ENCODE measurements at places on chromosomes 1 and 21.

GRCh38 chr1:177333936-177334595 lies 163.3 kb downstream of the BRINP2 start:
- DNase-seq = no peak

- no peak for DNase-seq
Measured at GRCh38 chr1:118918940-118919259, 69.2 kb downstream of the TBX15 start.

DNA sequence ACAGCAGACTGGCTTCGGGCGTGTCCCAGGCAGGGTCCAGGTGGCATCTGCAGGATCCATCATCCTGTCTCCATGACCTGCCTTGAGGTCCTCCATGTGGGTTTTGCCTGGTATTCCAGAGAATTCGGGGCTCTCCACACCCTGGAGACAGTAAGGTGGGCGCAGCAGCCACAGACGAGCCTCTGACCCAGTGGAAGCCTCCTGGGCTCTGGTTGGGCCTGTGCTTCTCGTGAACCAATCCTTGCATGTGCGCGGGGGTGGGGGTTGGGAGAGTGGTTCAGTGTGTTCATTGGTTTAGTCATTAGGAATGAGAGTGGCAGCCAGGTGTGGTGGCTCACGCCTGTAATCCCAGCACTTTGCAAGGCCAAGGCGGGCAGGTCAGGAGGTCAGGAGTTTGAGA lies 32.1 kb upstream of the TNFRSF1B start:
- no peak for DNase-seq

DNA sequence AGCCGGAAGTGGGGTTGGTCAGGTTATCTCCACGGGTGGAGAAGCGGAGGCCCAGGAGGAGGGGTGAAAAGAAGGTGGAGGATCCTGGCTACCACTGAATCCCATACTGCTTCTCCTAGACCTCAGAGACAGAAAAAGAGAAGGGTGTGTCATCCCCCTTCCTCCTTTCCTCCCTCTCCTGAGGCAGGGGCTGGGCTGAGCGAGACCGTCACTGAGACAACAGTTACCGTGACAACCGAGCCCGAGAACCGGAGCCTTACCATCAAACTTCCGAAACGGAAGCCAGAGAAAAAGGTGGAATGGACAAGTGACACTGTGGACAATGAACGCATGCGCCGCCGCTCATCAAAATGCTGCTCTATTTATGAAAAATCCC lies 42.1 kb upstream of the NBPF3 start:
- DNase-seq = peak; percentile 47

DNA sequence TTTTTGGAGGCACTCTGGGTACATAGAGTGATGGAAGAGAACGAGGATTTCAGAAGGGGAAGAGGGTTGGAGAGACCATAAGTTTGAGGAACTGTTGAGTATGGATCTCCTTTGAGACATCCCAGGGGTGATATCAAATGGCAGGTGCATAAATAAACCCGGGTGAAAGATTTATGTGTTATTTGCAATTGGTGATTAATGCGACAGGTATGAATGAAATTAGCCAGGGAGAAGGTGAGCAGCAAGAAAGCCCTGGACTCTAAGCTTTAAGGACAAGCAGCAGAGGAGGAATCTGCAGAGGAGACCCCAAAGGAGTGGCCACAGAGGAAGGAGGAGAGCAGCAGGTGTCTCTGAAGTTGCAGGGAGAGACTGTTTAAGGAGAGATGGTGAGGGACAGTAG lies 8.8 kb upstream of the REN start:
- DNase-seq = no peak

DNA sequence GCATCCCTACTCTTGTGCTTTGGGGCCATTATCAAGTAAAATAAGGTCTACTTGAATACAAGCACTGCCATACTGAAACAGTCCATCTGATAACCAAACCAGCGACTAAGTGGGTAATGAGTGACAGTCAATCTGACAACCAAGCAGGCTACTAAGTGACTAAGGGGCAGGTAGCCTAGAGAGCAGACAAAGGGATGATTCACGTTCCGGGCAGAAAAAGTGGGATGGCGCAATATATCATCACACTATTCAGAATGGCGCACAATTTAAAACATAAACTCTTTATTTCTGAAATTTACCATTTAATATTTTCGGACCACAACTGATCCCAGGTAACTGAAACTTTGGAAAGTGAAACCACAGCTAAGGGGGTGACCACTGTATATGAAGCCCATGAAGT lies 17.7 kb downstream of the NGF start:
- no peak for DNase-seq

DNA sequence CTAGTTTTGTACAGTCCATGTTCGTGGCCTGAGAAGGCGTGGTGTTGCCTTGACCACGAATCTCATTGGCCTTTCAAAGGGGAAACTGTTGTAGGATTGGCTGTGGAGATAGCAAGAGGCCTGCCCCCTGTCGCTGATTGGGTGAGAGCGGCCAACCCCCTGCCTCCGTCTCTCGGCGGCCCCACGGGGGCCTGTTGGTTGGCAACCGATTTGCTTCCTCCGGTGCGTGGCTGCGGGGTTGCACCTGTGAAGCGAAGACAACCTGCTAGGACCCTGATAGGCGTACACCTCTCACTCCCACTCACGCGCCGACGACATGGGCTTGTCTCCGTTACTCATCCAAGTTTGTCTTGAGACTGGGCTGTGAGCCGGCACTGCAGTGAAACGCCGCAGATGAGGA lies at the start of gene UBE2U:
Gene UBE2U (plus strand): TSS at position 204 of the 400 bp plus-strand sequence. CDS start 428 bp downstream, outside the sequence.
- no peak for DNase-seq

DNA sequence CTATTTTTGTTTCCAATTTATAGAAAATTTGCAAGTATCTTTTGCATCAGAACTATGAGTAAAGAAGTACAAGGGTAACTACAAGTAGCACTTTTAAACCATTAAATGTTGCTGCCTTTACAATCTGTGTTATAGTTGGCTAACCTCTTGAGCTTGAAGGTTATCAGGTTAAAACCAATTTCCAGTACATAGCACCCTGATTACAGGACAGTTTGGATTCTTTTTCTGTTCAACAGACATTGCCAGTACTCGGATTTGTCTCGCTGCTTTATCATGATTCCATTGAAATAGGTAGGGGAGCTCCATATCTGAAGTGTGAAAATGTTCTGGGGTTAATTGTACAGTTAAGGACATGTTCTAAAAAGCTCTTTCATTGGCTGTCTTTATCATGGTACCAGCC lies 40.0 kb downstream of the MIA3 start:
- DNase-seq = no peak

- no peak for DNase-seq
Measured at GRCh38 chr1:147292012-147292411, 49.5 kb downstream of the CHD1L start.

DNA sequence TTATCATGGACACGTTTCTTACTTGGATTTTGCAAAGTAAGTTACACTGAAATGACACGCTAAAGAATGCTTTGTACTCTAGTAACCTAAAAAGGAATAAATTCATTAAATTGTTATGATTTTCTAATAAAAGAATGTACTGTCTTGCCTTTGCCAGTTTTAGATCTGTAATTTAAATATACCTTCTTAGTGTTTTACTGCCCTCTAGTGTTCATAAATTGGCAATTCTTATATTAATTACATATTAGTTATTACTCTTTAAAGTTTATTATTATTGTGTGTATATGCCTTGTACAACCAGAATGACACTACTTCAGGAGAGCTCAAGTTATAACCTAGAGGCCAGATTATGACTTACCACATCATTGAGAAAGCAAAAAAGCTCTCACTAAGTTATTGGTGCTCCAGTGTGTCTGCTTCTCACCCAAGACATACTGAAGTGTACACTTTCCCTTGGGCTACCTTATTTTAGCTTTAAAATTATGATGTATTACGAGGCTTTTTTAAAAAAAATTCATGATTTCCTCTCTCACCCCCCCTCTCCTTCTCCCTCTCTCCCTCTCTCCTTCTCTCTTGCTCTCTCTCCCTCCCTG lies 169.9 kb downstream of the HS2ST1 start:
- DNase-seq = no peak

- peak; percentile 3 for DNase-seq
Measured at GRCh38 chr1:231856894-231857293, 230.3 kb downstream of the DISC1 start.

DNA sequence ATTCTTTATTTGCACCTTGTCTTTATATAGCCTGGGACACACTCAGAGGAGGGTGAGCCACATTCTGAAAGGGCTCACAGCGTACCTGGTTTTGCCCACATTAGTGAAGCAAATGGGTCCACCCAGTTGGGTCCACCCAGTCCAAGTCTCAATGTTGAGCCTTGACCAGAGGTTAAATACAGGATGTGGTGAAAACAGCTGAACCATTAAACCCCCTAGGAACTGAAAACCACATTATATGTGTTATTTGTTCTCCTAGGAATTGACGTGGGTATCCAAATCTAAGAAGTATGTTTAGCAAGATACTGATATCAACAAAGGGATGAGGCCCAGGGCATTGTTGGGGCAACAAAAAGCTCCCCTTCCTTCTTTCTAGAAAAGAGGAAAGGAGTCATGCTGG lies 83.8 kb downstream of the SETD4 start:
- DNase-seq = no peak

- DNase-seq = no peak
Measured at GRCh38 chr1:92538048-92538412, 51.3 kb upstream of the GFI1 start.

DNA sequence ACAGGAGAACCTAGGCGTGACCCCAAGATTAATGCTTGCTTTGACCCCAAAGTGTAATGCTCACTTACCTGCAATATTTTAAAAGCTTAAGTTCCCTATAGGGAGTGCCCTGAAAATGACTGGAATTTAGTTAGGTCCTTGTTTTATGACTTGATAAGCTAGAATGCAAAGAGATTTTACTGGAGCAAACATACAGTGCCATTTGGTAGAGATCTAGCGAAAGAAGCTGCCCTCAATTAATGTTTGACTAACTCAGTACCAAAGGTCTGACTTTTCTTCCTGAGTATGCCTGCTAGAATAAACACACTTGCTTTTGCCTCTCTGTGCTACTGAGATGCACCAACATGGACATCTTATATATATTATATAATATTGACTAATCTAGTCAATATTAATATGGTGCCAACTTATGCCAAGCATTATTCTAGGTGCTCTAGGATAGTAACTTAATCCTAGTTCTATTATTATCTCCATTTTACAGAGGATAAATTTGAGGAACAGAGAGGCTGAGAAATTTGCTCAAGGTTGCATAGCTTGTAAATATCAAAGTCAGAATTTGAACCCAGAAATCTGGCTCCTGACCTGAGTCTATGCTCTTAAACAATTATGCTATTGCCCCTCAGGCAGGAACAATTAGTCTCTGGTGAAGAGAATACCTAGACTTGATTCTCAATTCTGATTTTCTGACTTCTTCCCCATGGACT lies 18.2 kb downstream of the S100A10 start:
- no peak for DNase-seq

DNA sequence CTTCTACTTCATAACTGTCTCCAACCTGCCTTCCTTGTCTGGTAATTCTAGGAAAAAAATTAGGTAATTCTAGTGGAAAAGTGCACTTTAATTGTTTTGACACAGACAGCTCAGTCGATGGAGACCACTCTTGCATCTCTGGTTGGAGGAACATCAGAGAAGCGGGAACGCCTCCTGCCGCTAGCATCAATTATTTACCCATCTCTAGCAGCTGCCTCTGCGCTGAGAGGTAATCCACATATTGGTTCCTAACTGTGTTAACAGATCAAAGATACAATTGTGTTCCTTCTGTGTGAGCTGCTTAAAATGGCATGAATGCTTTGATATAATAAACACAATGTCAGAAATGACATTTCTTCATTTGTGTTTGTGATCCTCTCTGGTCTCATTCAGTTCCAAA lies 33.3 kb downstream of the C2CD2 start:
- no peak for DNase-seq

GRCh38 chr1:156927215-156928042 lies 7.0 kb downstream of the LRRC71 start:
- DNase-seq = peak; percentile 91

DNA sequence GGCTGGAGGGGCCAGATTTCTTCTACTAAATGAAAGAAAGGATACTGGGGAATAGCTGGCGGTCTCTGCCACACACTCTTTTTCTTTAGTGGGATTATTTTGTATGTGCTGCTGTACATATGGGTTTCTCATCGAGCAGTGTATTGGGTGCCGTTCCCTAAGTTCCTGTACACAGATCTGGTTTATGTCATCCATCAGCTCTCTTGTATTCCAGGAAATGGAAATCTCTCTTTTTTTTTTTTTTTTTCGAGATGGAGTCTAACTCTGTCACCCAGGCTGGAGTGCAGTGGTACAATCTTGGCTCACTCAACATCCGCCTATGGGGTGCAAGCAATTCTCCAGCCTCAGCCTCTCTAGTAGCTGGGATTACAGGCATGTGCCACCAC lies 27.0 kb upstream of the NID1 start:
- DNase-seq = no peak

GRCh38 chr1:100391675-100392074 lies 39.4 kb downstream of the CDC14A start:
- DNase-seq = no peak

DNA sequence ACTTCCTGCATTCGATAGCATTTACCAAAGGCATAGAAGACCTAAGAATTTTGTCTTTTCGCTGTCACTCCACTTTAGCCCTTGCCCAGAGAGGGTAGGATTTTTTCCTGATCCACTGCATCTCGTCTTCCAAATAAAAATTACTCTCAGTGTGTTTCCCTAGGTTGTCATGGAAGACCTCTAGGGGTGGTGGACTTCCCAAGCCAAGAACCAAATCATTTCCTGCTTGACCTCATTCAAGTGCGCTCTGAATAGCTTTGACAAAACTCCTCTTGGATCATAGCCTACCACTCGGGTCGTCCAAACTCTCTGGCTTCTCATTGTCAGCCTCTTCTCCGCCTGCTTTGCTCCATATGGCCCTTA lies 431 bp upstream of the C1orf52 start:
- no peak for DNase-seq

DNA sequence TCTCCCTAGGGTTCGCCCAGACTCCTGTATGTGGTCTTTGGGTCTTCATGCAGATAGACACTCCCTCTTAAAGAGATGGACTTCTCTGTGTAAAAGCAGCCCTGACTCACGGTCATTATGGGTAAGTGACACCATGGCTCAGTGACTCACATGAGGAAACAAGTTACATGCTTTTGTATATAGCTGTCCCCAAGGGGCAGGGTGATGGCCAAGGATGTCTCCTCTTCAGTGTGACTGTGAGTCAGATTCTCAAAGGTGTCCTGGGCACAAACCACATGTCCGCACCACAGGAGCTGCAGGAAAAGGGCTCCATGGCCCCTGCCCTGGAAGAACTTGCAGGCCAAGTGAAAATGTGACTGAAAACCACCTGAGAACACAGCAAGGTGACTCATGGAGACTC lies 380.4 kb downstream of the NPHP4 start:
- DNase-seq = no peak

- DNase-seq = no peak
Measured at GRCh38 chr21:36218691-36219090, 62.1 kb downstream of the DOP1B start.

DNA sequence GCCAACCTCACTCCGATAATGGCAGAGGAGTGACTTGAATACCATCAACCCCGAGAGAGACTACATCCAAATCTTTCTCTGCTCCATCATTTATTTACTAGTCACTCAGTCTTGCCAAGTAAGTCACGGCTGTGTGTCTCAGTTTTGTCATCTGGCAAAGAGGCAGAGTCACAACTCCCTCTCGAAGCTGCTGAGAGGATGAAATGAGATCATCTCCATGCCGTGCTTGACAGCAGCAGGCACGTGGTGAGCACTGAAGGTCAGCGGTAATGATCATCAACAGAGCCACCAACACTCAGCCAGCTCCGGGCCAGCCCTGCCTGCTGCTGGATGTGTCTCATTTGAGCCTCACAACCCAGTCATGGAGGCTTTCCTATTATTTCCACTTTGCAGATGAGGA lies 19.9 kb downstream of the ALDH4A1 start:
- no peak for DNase-seq

GRCh38 chr1:167815650-167816049 lies 93.9 kb downstream of the MPZL1 start:
- DNase-seq = no peak

GRCh38 chr1:61093525-61094137 lies 11.3 kb downstream of the NFIA start:
- DNase-seq = no peak

Data from ELF-1 (cell line).